Psoas muscle (tissue), 8 donors: ENCODE measurements at places on chromosomes 11 and 22.

DNA sequence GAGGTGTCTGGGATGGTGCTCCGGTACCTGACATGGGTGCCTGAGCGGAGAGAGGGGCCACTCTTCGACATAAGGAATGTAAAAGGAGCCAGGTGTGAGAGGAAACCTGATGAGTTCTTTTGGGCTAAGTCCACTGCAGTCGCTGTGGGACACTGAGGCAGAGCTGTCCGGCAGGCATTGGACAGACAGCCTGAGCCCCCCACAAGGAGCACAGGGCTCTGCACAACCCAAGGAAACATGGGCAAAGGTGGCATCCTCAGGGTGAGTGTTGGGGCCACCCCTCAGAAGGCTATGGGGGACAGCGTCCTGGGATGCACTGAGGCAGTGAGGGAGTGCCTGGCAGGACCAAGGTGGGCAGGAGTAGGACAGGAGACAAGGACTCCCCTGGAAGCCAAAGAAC, 57.7 kb upstream of the EMID1 start:
- no peak for DNase-seq

GRCh38 chr11:15621565-15621964, 506.8 kb downstream of the INSC start:
- no peak for DNase-seq

- DNase-seq = no peak
These were observed 939 bp upstream of the SH3BP1 start for GRCh38 chr22:37638391-37639069.

DNA sequence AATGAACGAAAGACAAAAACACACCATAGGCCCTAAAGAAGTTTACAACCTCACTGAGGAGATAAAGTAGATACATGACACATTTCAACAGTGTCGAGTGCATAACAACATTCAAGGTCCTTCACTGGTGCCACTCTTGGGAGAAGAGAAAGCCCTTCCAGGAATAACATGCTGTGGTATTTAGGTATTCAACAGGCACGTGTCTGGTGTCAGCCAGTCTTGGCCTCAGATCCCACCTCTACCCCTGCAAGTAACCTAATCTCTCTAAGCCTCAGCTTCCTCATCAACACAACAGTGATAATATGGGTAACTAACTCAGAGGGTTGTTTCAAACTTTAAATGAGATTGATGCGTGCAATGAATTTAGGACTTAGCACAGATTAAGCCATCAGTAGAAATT, 235.0 kb upstream of the ZC3H12C start:
- DNase-seq = no peak

DNA sequence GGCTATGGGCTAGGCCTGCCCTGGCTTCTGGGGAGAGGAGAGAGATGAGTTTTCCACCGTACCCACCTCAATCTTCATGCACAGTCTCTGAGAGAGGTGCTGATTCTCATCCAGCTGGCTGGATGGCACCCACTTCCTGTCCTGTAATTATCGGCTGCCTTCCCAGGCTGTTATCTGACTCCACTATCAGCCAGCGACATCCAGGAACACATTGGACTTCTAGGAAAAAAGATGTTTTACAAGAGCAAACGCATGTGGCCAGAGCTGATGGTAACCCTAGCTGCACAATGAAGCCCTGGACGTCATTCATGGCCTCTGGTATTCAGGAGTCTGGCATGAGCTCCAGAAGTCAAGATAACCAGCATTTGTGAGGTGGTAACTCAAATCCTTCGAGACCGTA, 137.4 kb downstream of the EHF start:
- no peak for DNase-seq

- DNase-seq = no peak
These were observed 113.1 kb downstream of the DBX1 start for GRCh38 chr11:20047006-20047768.
